ENCODE measurements at places on chromosomes 1 and 21.

- DNase-seq = no peak
Observed at GRCh38 chr1:3768811-3769390, 3.6 kb upstream of the SMIM1 start.

DNA sequence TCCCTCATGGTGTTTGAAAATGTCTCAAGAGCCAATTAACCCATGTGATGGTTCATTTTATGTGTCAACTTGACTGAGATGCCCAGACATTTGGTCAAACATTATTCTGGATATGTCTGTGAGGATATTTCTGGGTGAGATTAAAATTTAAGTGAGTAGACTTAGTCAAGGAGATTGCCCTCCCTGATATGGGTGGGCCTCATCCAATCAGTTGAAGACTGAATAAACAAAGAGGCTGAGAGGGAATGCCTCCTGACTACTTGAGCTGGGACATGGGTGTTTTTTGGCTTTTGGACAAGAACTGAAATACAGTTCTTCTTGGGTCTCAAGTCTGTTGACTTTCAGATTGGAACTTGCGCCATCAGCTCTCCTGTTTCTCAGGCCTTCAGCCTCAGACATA lies 89.4 kb upstream of the SPATA6 start:
- DNase-seq = no peak

GRCh38 chr1:161266202-161266601 lies 7.7 kb downstream of the PCP4L1 start:
- DNase-seq = no peak

- no peak for DNase-seq
Observed at GRCh38 chr1:196660272-196660671, 8.4 kb downstream of the CFH start.

DNA sequence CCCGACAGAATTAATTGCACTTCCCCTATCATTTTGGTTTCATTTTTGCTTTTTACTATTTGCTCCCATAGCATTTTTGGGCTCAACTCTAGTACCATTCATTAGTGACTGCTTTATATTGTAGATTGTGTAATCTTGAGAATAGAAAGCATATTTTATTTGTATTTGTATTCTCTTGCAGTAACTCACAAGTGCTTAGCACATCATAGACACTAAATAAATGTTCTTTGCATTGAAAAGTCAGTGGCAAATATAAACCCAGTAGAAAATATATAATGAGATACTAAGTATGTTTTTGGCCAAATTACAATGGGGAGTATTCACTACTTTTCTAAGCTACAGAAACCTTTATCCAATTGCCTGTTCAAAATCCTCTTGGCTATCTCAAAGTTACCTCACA lies 359.7 kb upstream of the CAMK1G start:
- DNase-seq = no peak

DNA sequence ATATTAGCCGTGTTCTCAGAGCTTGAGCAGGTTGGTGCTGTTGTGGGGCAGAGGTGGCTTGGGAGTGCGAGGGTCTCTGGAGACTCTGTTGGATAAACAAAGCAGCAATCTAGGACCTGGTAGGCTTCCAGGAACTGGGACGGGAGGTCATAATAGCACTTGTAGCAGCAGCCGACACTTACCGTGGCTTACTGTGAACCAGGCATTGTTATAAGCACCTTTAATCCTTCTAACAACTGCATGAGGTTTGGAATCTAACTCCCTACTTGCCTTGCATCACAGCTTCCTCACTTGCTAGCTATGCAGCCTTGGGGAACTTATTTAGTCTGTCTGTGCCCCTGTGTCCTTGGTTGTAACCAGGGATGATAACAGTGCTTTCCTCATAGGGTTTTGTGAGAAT lies 94.9 kb downstream of the NAV1 start:
- DNase-seq = no peak

DNA sequence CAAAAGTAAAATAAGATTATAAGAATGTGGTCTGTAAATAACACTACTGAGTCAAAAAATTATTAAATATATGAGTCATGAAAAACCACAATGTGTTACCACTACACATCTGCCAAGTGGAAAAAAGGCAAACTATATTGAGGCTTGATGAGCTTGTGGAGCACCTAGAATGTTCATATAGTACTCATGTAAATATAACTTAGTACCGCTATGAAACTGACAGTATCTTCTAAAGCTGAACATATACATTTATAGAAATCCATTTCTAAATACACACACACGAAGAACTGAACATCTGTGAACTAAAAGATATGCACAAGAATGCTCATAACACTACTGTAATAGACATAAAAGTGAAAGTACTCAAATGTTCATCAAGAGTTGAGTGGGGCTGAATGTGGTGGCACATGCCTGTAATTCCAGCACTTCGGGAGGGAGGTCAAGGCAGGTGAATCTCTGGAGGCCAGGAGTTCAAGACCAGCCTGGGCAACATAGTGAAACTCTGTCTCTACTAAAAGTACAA lies 18.5 kb upstream of the GBP3 start:
- DNase-seq = peak; percentile 66

DNA sequence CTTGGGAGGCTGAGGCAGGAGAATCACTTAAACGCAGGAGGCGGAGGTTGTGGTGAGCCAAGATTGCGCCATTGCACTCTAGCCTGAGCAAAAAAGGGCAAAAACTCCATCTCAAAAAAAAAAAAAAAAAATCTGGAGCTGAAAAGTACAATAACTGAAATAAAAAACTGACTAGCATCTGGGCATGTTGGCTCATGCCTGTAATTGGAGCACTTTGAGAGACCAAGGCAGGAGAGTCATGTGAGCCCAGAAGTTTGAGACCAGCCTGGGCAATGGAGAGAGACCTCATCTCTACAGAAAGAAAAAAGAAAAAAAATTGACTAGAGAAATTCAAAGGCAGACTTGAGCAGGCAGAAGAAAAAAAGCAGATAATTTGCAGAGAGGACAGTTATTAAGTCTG lies 18.1 kb downstream of the CLDN19 start:
- no peak for DNase-seq

GRCh38 chr1:19488136-19488535 lies 2.8 kb upstream of the CAPZB start:
- DNase-seq = no peak

DNA sequence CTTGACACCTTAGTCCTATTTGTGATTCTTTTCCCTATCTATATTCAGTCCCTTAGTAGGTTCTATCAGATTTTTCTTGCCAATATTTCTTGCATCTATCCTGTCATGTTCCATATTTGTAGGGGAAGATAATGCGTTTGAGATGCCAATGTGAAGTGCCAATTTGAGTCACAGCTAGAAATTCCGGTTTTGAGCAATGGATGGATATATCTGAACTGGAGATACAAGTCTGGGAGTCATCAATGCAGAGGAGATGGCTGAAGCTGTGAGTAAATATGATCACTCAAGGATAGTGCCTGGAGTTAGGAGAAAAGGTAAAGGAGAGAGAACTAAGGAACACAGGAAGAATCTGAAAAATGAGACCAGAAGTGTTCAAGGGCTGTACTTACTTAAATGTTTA lies 93.8 kb downstream of the COQ8A start:
- DNase-seq = no peak

DNA sequence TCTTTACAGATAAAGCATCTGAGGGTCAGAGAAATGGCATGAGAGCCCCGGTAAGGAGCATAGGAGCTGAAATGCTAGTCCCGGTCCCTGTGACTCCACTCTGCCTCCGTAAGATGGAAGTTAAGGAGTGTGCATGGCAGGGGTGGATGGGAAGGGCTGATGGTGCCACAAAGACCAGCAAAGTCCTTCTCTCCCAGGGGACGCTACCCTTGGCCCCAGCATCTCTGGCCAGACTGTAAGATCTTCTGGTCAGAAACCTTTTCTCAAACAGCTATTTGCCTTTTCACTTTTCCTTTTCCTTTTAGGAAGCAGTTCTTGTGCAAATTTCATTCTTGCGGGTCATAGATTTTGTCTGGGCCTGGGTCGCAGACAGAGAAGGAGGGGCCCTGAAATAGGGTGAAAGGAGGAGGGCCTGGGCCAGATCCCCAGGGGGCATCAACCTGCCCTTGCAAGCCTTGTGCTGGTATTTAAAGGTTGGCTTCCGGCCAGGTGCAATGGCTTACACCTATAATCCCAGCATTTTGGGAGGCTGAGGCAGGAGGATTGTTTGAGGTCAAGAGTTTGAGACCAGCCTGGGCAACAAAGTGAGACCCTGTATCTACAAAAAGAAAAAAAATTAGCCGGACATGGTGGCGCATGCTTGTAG lies 14.4 kb upstream of the EPS8L3 start:
- DNase-seq = no peak

GRCh38 chr21:39159342-39160063 lies 23.7 kb downstream of the PSMG1 start:
- DNase-seq = no peak
